ENCODE measurements at places on chromosomes 12 and 14.

DNA sequence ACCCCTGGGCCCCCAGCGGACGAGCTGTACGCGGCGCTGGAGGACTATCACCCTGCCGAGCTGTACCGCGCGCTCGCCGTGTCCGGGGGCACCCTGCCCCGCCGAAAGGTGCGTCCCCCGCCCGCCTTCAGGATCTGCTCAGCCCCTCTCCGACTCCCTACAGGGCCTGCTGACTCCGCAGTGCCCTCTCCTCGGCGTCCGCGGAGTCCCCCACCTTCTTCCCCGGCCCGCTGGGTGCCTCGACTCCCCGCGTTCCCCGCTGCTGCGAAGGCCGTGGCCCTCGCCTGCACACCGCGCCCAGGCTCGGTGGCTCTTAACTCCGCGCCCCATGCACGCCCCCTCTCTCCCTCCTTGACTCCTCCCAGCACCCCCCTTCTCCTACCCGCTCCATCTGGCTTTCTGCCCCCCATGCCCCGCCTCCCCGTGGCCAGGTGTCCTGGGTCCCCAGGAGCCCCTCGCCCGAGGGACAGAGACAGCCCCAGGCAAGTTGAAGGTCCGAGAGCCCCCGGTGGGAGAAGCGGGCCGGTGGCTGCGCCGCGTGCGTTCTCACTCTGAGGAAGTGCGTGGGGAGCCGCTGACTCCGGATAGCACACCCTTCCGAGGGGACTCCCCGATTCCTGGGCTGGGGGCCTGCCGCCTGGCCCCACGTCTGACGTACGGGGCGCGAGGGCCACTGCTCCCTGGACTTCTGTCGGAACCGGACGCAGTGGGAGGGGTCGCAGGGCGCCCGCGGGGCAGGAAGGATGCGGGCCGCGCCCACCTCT lies 594 bp downstream of the TAMALIN start:
- DNase-seq: no peak

GRCh38 chr14:99026471-99026870 lies 245.5 kb downstream of the BCL11B start:
- no peak for DNase-seq

- no peak for DNase-seq
Measured at GRCh38 chr14:30331030-30331429, 227.9 kb upstream of the G2E3 start.

GRCh38 chr12:89433634-89434033 lies 81.3 kb upstream of the DUSP6 start:
- DNase-seq: no peak

- DNase-seq: no peak
Measured at GRCh38 chr12:95605875-95606274, 54.6 kb upstream of the USP44 start.

DNA sequence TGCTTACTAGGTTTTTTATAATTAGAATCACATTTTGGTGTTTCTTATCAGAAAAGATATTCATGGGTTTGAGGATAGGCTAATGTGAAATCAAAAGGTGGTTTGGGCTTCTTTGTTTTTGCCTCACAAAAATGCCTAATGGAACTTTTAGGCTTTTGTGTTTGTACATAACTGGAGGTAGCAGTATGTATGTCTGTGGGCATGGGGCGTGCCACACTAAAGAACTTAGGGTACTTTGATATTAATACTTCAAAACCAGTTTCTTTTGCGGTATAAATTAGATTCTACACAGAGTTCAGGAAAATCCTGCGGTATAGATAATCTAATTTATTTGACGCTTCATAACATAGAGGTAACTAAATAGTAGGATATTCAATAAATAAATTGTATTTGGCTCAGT lies 1.9 kb downstream of the ETV6 start:
- no peak for DNase-seq

DNA sequence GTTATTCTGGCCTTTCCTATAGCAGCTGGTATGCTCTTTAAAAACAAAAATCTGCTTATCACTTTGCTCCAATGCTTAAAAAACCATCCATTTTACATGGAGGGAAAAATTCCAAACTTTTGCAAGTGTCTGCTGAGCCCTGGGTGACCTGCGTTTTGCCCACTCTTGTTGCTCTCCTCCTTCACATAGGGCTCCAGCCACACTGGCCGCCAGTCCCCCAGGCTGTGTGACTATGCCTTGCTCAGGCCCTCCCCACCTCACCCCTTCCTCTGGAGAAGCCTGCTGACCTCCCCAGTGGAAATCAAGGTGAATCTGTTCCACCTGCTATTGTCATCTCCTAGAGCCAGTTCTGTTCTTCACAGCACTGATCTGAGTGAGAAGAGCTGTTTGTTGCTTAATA lies 126.9 kb downstream of the SLC25A47 start:
- DNase-seq: no peak

DNA sequence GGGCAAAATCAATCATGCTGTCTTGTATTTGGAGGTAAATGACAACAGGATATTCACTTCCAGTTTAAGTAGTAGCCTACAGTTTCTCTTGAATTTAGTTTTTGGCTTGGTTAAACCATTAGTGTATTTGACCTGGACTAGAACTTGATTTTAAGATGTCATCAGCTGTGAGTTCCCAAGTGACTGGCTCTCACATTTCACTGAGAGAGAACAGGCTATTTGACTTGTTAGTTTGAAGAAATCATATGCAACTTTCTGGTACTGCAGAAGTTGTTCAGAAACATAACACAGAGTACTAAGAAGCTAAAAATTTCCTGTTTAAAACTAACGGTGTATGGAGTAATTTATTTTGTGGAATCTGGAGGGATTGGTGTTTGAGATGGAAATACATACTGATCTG lies 22.3 kb downstream of the MNAT1 start:
- DNase-seq: no peak

DNA sequence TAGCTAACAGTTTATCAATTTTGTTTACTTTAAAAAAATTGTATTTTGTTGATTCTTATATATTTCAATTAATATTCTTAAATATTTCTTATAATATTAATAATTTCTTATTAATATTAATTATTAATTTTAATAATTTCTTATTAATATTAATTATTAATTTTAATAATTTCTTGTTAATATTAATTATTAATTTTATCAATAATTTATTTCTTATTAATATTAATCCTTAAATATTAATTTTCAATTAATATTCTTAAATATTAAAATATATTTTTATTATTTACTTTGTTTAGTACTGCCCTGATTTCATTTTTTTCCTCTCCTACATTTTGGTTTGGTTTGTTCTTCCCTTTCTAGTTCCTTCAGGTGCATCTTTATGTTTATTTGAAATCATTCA lies 1208.1 kb downstream of the LRFN5 start:
- DNase-seq: no peak

DNA sequence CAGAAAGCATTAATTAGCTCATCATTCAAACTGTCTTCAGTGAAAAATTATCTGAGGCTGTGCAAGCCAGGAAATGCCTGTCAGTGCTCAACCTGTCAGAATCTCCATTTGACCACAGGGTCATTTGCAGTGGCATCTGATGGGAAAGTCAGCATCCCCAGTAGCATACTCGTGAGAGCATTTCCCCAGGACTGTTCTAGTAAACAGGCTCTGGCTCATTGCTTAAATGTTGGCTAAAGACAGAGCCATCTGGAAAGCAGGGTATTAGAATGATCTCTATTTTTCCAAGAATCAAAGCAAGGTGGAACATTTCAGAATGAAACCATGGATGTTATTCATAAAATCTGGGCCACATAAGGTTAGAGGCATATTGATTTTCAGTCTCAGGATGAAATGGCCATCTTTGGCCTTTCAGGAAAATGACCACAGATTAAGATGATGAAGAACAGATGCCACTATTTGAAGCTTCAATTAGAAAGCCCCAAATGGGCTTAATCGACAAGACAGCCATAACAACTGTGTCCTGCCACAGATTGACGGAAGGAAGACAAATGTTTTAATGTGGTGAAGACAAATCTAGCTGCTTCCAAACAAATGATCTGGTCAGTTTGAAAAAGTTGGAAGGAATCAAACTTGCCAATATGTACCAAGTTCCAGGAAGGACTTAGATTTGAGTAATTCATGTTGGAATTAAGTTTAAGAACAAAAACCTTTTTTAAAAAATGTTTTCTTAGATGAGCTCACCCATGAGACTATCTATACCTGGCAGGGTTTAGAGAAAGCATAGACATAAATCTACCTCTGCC lies 94.0 kb upstream of the FAR2 start:
- DNase-seq: no peak

DNA sequence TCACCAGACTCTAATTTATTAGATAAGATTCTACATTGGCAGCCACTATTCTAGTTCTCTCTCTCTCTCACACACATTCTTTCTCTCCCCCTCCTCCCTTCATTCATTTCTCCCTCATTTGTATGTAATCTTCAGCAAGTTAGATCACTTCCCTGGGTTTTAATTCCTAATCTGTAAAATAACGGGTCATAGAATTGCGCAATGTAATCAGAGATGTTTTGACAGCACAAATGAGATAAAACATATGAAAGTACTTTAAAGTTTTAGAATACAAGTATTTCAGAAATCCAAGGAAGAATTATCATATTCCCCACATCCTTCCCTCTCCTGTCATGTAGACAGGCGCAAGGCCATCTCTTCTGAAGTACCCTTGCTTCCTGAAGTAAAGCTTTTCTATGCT lies 21.7 kb downstream of the STYK1 start:
- DNase-seq: no peak

DNA sequence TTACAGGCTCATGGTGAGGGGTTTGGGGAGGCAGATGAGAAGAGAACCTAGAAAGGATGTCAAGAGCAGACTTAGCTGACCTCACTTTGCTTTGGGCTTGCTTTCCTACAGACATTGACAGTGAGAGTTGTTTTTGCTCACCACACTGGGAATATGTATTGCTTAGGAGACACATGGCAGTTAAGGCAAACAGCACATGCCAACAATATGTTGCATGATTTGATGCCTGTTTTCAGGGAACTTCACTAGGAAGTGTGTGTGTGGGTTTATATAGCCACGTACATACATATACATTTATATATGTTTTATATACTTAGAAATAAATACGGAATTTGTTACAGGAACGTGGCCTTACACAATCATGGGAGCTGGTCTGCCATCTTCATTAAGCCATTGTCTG lies 346.1 kb downstream of the RGS6 start:
- no peak for DNase-seq

- DNase-seq: no peak
Measured at GRCh38 chr12:94643606-94644005, 6.8 kb downstream of the TMCC3 start.

GRCh38 chr12:51947246-51947996 lies 4.1 kb upstream of the ACVR1B start:
- DNase-seq: no peak

DNA sequence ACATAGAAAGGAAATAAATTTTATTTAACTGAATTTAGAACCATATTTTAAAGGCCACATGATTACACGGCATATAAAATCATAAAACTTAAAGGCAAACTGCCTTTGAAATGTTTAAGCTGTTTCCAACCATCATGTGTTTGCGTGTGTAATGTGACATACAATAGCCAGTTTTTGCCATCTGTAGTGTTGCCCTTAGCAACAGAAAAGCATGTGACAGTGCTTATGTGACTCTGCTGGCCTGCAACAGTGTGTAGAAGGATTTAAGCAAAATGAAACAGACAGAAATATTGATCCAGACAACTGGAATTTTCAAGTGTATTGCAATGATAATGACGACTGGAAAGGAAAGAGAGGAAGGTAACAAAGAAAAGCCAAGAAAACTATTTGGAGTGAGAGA lies 49.5 kb downstream of the TSPAN19 start:
- DNase-seq: no peak

- DNase-seq: no peak
Measured at GRCh38 chr12:12533238-12533829, 29.3 kb downstream of the DUSP16 start.

GRCh38 chr12:121400332-121401139 lies 618 bp downstream of the RNF34 start:
- DNase-seq: no peak

DNA sequence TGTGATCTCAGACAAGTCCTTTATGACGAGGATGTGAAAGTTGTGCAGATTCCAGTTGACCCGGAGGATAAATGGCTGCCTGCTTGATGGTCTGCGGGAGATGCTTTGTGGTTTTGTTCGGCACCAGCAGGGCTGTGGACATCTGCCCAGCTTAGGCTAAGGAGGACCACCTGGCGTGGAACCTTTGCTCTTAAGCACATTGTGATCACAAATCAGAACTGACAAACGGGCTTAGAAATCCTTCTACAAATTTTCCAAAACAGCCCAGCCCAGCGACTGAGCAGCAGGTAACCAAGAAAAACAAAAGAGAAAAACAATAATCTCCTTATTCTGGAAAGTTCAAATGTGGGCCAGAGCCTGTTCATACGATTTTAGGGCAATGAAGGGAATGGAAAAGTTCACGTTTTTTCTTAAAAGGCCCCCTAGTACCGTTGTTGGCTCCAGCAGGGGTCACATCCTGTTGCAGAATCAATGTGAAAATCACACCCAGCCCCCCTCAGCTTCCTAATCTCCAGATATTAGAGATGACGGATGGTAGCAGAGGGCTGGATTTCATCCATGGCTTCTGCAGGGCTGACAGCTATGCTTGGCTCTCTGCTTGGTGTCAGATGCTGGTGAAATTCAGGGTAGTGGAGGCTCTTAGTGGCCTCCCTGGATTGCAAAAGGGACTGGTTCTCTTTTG lies 81.1 kb upstream of the RFLNA start:
- no peak for DNase-seq

Measured in D721Med (cell line).